ENCODE measurements at places on chromosomes 5 and 9. TPM values are rescaled to one million over a fixed set of nuclear protein-coding genes. Genes with fewer than 3 reads are reported as not detected.

Gene C9orf153
- 0.46 TPM for total RNA-seq

Gene RHOBTB3
- total RNA-seq = 3.5 TPM

Gene COMMD10
- 23.0 TPM for total RNA-seq

- H3K27me3 ChIP-seq = peaks cover 2% of the 10 kb centered on the region
- no peak overlapping the region for H3K4me3 ChIP-seq
- no peaks in the 10 kb centered on the region for H3K4me1 ChIP-seq
- no peak for DNase-seq
- peaks cover 4% of the 10 kb centered on the region for H3K36me3 ChIP-seq
- no peak overlapping the region for H3K27ac ChIP-seq
Observed at GRCh38 chr5:143931476-143931875, 119.5 kb downstream of the HMHB1 start.

GRCh38 chr5:38666668-38667498 lies 110.4 kb upstream of the LIFR start:
- no peaks in the 10 kb centered on the region for H3K4me1 ChIP-seq
- no peak overlapping the region for H3K27ac ChIP-seq
- peak; percentile 12 for DNase-seq
- no peak overlapping the region for H3K4me3 ChIP-seq
- H3K27me3 ChIP-seq = peaks cover 18% of the 10 kb centered on the region

- peak; percentile 27 for DNase-seq
- H3K36me3 ChIP-seq = no peaks in the 10 kb centered on the region
- no peak overlapping the region for H3K4me3 ChIP-seq
- no peak overlapping the region for H3K27ac ChIP-seq
- H3K27me3 ChIP-seq = peaks cover 3% of the 10 kb centered on the region
Observed at GRCh38 chr9:89564346-89564878, 40.4 kb upstream of the GADD45G start.

DNA sequence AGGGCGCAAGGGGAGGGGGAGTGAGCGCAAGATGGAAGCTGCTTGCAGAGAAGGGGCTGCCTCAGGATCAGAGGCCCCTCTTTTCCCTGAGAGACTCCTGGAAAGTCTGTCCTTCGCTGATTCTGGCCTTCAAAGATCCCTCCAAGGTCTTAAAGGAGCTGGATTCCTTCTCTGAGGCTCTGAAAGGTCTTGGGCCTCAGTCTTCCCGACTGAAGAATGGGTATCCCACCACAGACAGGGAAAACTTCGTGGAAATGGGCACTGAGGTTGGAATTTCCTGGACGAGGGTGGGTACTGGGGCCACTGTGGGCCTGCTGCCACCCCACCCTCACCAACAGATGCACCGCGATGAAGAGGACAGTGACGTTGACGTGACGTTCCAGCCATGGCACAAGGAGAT lies 3.1 kb downstream of the PTRH1 start:
- H3K4me1 ChIP-seq = peaks cover 22% of the 10 kb centered on the region
- peaks cover 5% of the 10 kb centered on the region for H3K36me3 ChIP-seq
- no peaks in the 10 kb centered on the region for H3K27me3 ChIP-seq

- H3K27ac ChIP-seq = no peak overlapping the region
- no peaks in the 10 kb centered on the region for H3K4me1 ChIP-seq
- no peaks in the 10 kb centered on the region for H3K27me3 ChIP-seq
- DNase-seq = no peak
- H3K36me3 ChIP-seq = no peaks in the 10 kb centered on the region
- no peak overlapping the region for H3K4me3 ChIP-seq
Observed at GRCh38 chr5:133229931-133230664, 178.3 kb downstream of the HSPA4 start.

GRCh38 chr9:32589083-32589723 lies 16.2 kb upstream of the NDUFB6 start:
- no peaks in the 10 kb centered on the region for H3K4me1 ChIP-seq
- peaks cover 18% of the 10 kb centered on the region for H3K27me3 ChIP-seq
- DNase-seq = no peak
